D341Med (cell line): ENCODE measurements at places on chromosomes 2 and 18.

DNA sequence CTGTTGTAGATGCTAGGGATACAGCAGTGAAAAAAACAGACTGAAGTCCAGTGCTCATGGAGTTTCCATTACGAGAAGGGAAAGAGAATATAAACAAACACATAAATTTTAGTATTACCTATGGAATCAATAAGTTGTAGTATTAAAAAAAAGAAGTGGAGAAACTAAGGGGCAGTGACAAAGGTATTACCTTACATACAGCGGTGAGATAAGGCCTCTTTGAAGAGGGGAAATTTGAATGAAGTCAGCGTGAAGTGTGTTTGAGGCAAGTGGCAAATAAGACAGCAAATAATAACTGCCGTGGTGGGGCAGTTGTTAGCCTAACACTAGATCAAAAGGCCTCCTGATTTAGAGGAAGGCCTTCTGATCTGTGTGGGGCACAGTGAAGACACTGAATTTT, 57.9 kb downstream of the TLK1 start:
- no peak for DNase-seq

- no peak for DNase-seq
Observed at GRCh38 chr2:153986488-153987229, 114.9 kb downstream of the GALNT13 start.

DNA sequence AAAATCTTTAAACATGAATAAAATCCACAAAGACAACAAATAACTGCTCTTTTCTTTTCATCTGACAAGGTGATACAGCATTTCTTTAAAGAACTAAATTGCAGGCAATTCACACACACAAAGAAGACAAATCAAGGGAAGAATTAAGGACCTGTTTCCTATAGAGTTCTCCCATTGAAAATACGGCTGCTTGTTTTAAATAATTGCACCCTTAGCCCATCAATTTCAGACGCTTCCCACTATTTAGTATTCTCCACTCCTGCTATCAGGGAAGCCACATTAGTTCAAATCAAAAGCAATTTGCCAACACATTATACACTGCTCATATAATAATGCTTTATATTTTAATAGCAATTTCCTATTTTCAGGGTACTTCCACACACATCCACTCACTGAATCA, 11.3 kb downstream of the CMPK2 start:
- DNase-seq = no peak

DNA sequence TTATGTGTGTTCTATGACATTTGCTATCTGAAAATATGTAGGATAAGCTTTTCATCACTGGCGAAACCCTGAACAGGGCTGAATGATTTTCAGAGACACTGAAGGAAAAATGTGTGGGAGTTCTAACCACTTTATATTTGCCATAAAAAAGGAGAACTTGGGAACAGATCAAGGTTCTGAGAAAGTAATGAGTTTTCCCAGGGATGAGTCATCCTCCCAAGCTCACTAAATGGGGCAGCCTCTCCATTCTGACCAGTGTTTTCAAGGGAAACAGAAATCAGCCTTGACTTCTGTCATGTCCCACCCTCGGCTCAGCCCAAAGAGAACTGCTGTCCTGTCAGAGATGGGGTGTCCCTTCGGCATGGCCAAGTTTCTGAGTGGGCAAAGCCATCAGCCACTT, 2109.8 kb upstream of the CELF4 start:
- DNase-seq = no peak

- DNase-seq = no peak
Observed at GRCh38 chr2:186887107-186888090, 38.4 kb upstream of the ZSWIM2 start.

DNA sequence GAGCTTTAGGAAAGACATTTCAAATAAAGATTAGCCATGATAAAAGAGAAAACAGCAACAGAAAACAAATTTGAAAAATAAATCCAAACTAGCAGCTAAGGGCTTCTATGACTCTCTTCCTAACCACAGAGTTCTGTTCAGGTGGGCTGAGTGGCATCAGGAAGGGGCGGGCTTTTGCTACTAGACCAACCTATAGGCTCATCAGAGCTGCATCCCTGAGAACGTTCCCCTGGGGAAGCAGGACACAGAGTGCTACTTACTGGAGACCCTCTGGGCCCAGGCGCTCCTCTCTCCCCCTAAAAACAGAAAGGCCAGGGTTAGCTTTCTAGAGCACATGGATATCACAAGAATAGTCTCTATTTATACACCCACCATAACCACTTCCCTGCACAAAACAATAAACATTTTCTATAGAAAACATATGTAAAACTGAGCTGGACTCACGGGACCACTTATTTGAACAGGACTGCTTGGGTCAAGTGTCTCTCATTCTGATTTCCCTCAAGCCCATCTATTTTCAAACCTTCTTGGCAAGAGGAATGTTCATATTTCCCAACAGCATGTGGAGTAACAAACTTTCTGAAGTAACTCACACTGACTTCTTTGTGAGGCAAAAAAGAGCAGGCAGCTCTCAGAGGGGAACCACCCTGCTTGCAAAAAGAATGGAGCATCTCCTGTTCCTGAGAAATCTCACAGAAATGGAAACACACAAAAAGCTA, 78.9 kb upstream of the LMAN1 start:
- DNase-seq = no peak

DNA sequence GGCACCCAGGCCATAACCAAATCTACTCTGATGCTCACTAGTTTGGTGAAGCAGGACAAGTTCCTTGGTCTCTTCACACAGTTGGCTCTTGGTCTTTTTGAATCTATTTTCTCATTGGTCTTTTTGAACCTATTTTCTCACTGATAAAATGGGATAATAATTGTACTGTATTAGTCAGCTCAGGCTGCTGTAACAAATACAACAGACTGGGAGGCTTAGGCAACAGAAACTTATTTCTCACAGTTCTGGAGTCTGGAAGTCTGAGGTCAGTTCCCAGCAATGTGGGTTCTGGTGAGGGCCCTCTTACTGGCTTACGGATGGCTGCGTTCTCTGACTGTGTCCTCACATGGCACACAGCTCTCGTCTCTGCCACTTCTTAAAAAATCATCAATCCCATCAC, 63.5 kb downstream of the C1D start:
- no peak for DNase-seq

DNA sequence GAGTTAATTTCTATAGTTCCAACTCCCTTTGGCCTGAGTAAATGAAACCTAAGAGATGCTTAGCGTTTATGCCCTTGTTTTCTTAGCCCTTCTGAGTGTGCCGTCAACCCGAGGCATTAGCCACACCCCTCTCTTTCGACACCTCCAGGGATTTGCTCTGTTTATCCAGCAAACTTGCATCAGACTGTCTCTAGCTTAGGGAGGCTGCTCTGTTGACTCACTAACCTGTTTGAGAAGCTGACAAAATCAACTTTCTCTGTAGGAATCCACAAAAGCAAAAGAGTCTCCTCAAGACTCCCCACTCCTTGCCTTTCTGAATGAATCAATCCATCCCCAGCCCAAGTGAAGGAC, 317.6 kb downstream of the TNS1 start:
- DNase-seq = no peak
